ENCODE measurements at places on chromosomes 16 and 17.

GRCh38 chr17:79473111-79473875 lies 137.6 kb downstream of the RBFOX3 start:
- no peak for DNase-seq

GRCh38 chr16:67184453-67184994 lies 761 bp upstream of the MATCAP1 start:
- DNase-seq = no peak

DNA sequence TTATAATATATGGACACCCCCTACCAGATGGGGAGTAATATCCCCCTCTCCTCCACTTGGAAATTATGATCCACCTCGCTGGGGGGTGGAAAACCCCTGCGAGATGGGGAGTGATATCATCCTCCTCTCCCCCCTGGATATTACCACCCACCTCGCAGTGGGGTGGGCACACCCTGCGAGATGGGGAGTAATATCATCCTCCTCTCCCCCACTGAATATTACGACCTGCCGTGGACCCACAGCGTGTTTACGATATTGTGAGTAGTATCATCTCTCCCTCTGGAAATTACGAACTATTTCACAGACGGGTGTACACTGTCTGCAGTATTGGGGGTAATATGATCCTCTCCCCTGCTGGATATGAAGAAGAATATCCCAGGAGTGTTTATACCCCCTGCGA lies 228.3 kb upstream of the WSCD1 start:
- no peak for DNase-seq

DNA sequence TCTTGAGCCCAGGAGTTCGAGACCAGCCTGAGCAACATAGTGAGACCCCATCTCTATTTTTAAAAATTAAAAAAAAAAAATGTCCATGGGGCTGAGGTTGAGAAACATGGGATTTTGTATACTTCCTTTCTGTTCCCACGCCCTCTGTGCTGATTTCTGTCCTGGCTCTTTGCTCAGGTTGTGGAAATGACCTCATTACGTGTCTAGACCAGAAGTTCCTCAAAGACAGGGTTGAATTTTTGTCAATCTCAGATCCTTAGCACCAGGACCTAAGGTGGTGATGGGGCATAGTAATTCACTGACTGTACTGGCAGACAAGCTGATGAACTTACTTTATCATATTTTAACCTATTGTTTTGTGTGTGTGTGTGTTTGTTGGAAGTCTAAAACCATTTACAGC lies 11.2 kb upstream of the HNF1B start:
- no peak for DNase-seq

DNA sequence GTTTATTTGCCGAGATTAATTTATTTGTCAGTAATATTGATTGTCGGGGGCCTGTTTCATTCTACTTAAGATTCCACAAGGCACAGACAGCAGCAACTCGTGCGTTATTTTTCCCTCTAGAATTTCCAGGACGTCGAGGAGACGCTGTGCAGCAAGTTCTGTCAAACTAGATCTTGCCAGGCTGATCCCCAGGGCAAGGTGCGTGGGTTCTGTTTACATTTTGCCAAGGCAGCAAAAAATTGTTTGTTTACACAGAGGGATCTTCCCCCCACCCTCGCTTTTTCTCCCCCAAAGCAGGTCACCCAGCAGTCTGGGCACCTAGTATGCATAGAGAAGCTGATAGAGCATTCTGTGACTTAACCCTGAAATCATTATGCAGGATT lies 111.4 kb downstream of the IRX3 start:
- DNase-seq = no peak

- no peak for DNase-seq
These were observed 20.5 kb downstream of the TCF25 start for GRCh38 chr16:89893642-89894548.

- peak; percentile 66 for DNase-seq
These were observed 69.6 kb downstream of the RAI1 start for GRCh38 chr17:17750881-17751280.

DNA sequence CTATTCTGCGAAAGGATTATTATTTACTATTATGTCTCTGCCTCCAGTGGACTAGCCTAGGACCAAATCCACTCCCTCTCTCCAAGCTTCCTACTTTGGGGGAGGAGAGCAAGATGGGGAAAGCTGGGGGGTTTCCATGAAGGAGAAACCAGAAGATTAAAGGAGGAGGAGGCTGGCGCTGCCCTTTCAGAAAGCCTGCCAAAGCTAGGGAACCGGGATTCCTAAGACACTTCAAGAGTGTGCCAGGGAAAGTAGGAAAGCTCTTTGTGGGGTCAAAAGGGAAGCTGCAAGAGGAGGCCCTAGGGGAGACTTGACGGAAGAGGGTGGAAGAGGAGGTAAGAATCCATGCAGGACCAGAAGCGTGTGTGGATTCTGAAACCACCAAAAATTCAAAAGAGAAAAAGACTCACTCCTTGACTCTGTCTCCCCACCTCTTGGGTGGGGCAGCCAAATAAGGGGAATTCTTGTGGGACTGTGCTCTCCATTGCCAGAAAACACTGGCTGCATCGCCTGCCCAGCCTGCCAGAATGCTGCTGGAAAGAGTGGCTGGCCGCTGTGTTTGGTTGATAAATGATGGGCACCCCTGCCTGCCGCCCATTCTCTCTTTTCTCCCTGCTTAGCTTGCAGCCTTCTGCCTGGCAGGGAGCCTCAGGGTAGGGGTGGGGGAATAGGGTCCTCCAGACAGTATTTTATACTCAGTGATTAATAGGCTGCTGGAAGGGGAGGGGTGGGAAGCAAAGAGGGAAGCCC lies 11.8 kb upstream of the KAT7 start:
- no peak for DNase-seq

DNA sequence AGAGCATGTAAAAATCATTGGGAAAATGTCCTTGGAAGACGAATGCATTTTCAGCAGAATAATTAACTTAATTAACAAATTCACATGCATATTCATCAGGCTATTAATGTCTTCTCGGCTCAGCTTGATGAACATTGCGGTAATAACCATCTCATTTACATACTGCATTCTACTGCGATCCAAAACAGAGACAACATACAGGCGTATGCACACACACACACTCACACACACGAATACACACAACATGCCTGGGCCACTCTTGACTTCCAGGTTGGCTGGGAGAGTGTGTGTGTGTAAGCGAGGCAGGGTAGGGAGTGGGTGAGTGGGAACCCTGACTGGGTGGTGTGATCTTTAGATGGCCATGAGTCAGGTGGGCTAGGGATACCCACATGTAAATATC lies 44.7 kb downstream of the NEUROD2 start:
- no peak for DNase-seq

- DNase-seq = no peak
These were observed 38.6 kb downstream of the ARHGAP27 start for GRCh38 chr17:45394091-45394490.

DNA sequence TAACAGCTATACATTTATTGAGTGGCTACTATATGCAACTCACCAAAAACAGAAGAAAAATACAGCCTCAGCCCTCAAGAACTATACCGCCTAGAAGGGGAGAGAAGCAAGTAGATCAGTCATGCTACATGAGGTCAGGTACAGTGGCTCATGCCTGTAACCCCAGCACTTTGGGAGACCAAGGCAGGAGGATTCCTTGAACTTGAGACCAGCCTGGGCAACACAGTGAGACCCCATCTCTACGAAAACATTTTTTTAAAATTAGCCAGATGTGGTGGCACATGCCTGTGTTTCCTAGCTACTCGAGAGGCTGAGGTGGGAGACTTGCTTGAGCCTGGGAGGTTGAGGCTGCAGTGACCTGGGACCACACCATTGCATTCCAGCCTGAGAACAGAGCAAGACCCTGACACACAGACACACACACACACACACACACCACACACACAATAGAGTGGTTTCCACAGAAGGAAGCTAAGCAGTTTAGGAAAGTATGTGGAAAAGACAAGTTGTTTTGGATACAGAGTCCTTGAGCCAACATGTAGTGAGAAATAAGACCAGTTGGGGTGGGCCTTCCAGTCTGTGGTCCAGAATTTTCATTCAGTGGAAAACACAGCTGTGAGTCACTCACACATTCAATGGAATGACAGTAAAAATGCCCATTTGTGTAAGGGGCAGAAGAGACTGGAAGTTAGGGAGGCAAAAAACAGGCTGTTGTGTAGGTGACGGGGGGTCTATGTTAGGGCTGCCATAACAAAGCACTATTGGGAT lies 10.7 kb upstream of the SNTB2 start:
- no peak for DNase-seq

DNA sequence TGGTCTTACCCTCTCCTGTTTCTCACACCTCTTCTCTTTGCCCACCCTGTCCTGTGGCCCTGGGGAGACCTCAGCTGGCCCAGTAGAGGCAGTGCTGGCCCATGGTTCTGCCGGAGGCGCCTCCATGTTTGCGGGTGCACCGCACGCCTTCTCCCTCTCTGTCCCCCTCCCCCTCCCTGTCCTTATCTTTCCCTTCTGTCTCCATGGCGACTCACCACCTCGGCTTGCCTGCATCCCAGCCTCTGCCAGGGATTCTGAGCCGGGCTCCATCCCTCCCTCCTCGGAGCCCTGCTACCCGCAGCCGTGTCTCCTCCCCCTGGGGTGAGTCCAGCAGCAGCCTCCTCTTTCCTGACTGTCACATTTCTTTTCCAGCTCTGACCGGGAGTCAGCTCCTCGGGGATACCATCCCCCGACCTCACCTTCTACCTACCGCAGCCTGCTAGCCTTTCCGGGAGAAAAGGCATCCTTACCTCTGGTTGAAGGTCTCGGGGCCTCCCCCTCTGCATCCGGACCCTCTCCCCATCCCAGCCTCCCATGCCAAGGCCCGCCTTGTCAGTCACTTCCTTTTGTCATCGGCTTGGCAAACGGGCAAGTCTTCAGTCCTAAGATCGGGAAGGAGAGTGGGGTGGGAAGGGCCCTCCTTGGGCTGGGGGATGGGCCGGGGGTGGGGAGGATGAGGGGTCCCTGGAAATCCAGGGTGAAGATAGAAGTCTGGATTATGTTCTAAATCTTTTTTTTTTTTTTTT lies at the start of gene RNF112:
Gene RNF112, plus strand, starts transcription at position 358 of the 746 bp plus-strand sequence. Its CDS starts 177 bp downstream, at position 535.
- DNase-seq = no peak

- peak; percentile 79 for DNase-seq
These were observed 1.9 kb downstream of the CCR10 start for GRCh38 chr17:42679492-42680330.

GRCh38 chr17:67636834-67637520 lies 80.8 kb upstream of the NOL11 start:
- DNase-seq = no peak

DNA sequence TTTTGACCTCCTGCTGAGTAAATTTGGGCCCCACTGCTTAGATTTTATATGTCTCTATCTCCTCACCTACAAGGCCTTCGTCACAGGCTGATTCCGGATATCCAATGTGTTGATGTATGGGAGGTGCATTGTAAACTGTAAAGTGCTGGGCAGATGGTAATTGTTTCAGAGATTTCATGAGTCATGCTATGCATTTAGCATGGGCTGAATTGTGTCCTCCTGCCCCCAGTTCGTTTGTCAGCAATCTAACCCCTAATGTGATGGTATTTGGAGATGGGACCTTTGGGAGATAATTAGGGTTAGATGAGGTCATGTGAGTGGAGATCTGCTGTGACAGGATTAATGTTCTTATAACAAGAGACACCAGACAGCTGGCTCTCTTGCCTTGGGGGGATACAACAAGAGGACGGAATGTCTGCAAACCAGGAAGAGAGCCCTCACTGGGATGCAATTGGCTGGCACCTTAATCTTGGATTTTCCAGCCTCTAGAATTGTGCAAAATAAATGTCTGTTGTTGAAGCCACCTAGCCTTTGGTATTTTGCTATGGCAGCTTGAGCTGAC lies 101.8 kb upstream of the NLRP1 start:
- DNase-seq = no peak

Measured in CD4-positive, alpha-beta T cell treated with Interleukin-15 for 1 hour (primary cell).